ENCODE measurements at places on chromosomes 4 and X.

DNA sequence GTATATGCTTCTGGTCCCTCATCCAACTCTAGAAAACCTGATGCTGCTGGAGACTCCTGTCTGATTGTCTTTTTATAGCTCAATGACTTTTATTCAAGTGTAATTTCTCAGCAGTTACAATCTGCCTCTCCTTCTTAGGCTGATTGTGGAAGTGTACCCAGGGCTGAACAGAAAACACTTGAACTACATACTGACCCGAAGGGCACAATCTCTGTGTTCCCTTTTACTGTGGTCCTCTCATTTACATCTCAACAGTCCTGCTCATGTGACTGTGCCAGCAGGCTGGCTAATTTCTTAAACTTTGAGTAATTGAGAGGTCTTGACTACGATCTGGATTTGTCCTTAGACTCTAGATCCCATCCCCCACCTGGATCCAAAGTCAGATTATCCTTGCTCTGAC lies 863.4 kb downstream of the PDHA2 start:
- no peak for DNase-seq

DNA sequence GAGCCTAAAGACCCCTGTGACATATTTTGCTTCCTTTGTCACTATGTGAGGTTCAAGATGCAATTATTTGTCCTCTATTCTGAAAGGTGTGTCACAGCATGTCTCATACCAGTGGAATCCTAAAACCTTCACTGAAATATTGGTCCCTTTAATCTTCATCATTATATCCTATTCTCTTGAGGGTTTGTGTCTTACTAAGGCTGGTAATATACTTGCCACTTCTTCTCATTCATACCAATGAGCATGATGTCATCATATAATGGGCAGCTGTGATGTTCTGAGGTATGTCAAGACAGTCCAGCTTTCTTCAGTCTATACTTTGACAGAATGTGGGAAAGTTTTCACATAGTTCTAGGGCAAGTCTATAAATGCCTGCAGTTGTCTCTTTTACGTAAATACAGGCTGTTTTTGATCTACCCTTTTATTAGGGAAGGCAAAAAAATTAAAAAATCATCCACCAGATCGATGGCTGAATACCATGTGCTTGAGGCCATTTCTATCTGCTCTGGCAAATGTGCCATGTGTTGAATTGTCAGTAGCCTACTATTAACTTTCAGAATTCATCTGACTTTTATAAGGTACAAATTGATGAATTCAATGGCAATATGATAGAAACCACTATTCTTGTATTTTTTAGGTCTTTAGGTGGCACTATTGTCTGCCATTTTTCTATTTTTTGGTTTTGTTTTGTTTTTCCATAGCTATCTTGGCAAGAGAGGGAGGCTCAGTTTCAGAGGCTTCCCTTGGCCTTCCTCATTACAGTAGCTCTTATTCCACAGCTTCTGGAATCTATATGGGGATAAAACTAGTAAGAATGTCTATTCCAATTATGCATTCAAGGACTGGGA lies 209.0 kb downstream of the PPARGC1A start:
- DNase-seq: no peak

GRCh38 chr4:153497091-153497531 lies 31.0 kb downstream of the TMEM131L start:
- no peak for DNase-seq

DNA sequence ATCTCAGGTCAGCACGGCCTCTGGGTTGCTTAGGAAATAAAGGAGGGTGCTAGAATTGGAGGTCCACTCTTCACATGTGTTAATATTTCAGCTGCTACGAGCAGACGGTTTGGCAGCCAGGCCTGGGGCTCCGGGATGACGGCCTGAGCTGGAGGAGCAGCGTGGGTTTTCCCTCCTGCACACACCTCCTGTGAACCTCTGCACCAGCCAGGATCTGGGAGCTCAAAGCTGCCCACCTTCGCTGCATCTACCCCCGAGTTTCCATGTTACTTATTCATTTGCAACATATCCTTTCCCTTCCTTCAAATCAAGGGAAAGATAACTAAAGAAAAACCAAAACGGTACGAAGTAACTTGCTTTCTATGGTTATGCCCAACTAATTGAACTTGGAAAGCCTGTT lies 13.6 kb downstream of the STOX2 start:
- DNase-seq: no peak

DNA sequence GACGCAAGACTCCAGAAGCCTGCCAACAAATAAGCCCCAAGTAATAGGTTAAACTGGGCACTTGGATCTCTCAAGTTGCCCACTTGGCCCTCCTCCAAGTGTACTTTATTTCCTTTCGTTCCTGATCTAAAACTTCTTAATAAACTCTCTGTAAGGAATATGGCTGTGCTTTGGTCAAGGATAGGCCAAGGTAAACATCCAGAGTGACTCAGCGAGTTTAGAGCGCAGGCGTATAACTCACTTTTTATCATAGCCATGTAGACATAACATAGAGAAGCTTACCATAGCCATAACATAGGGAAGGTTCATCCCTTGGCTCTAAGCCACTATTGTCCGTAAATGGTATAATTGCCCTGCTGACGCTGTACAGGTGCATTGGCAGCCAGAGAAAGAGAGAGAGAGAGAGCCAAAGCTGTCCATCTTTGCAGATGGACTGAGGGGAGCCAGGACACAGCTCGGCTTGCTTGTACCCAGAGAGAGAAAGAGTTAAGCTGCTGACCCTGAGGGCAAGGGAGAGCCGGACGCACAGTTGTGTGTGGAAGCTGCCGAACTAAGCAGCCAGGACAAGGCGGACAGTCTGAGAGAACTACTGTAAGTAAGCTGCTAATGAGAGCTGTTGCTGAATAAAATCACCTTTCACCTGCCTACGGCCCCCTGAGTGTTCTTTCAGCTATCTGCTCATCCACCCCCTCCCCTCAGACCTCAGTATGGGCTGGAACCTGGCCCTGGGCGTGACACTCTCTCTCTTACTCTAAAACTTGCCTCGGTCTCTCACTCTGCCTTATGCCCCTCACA lies 1.8 kb downstream of the TLR1 start:
- DNase-seq: no peak

DNA sequence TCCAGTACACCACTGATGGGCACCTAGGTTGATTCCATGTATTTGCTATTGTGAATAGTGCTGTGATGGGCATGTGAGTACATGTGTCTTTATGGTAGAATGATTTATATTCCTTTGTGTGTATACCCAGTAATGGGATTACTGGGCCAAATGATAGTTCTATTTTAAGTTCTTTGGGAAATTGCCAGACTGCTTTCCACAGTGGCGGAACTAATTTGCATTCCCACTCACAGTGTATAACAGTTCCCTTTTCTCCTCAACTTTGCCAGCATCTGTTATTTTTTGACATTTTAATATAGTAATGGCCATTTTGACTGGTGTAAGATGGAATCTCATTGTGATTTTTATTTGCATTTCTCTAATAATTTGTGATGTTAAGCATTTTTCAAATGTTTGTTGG lies 25.9 kb downstream of the CC2D2A start:
- DNase-seq: no peak

GRCh38 chr4:106650701-106651100 lies 282.1 kb upstream of the GIMD1 start:
- DNase-seq: no peak

DNA sequence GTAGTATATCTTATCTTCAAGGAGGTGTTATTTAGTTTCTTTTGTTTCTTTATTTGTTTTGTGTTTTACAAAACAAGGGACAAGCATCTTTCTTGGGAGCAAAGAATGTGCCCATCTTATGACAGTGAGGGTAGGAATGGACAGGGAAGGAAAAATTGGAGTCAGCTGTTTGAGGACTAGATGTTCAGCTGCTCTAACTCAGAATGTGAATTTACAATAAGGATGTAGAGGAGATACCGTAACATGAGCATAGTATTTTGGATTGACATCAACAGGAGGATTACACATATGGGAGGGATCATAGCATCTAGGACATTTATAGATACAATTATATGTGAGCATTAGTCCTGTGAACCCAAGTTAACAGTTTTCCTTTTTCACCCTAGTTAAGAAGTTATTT lies 89.0 kb upstream of the GK2 start:
- DNase-seq: no peak

DNA sequence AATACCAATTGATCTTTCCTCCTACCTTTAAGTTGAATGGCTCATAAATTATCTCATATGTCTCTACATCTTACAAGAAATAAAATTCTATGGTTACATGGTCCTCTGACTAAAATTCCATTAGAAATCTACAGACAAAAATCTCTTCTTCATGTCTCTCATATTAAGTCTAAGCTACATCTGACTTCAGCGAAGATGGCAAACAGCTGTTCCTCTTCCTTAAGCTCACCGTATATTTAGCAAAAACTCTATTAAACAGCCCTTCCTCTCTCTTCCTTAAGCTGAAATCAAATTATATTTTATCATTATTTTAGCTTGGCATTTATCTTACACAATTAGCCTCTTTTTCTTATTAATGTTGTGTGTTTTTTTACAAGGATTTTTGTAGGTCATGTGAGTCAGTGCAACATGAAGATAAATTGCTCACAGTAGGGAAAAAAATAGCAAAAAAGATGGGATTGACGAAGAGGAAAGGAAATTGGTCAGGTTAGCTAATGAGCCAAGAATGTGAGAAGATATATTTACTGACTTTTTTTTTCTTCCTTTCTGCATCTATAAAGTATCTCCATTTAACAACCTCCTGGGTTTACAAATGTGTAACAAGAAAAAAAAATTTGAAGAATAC lies 2412.8 kb downstream of the ARAP2 start:
- peak; percentile 68 for DNase-seq

GRCh38 chr4:37014584-37014983 lies 230.0 kb upstream of the NWD2 start:
- no peak for DNase-seq

DNA sequence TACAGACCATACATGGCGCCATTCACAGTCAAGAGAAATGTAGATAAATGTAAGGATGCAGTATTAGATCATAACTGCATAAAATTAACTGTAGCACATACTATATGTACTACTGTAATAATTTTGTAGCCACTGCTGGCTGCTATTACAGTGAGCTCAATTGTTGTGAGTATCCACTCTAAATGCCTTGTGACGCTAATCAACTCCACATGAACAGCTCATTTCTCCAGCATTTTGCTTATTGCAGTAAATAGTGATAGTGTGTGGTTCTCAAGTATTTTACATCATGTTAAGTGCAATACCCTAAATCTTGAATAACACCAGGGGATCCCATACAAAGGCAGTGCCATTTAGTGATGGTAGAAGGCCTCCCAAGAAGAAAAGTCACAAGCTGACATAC lies 21.2 kb downstream of the FGFBP1 start:
- no peak for DNase-seq

GRCh38 chrX:30312858-30313257 lies 3.7 kb upstream of the NR0B1 start:
- DNase-seq: no peak

DNA sequence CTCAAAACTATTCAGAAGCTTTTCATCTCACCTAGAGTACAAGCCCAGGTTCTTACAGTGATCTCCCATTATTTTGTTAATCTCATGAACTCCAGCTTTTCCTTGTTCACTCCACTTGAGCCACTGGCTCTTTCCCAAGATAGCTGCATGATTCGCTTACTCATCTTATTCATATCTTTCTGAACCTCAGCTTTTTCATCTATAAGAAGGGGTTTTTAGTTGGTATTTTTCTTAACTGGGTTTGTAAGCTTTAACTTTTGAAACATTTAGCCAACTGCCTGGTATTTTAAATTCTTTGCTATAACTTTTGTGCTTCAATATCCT lies 24.0 kb downstream of the GIMD1 start:
- DNase-seq: no peak

DNA sequence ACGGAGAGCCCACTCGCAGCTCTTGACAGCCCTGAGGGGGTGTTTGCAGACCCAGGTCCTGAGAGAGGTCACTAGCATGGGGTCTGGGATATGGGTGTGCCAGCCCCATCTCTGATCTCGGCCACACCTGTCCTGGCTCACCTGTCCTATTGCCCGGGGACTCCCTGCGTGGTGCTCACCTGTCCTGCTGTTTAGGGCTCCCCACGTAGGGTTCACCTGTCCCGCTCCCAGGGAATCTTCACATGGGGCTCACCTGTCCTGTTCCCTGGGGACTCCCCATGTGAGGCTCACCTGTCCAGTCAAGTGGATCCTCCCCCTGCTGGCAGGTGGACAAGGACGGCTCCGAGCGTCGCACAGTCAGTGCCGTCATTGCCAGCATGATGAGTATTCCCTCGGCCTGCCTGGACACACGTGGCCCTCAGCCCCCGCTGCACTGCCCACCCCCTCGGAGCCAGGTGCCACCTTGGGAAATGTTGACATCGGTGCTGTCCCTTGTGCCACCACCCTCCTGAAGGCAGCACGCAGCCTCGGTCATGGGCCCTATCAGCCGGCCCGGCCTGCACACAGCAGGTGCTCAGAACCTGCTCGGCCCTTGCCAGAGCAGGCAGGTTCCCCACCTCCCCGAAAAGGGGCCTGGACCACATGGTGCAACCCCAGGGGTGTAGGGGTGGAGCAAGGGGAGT lies 6.3 kb downstream of the SLC49A3 start:
- no peak for DNase-seq

DNA sequence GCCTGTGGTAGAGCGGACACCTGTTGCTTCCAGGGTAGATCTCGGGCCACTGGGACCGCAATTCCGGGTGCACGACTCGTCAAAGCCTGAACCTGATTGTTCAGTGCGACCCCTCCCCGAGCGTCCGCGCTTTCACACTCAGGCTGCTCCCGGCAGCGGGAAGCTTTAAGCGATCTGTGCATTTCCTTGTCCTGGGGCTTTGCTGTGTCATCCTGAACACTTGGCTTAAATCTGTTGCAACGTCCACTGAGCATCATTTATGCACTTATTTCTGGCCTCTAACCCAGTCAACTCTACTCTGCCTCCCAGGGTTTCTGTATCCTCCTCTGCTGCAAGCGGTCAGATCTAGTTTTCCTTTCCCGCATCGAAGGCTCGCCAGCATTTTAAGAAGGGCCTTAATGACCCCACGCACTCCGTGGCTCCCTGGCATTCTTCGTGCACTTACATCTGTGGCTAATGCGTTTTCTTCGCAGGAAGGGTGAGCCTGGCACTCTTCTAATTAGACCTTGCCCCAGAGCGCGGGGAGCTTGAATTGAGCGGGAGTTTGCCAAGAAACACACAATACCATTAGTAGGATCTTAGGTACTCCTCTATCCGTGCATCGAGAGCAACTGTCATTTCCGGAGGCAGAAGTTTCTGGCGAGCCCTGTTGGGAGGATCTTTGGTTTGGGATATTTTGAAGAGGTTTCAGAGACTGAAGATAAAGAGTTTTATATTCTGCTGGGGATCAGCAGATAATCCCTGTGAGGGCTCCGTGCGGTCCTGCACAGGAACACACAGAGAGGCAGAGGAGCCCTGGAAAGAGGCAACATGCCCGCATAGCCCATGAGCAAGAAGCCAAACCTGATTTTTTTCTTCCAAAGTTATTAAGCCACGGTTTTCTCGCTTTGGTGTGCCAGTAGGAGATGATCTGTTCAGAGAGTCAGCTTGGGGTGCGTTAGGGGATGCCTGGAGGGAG lies 654 bp upstream of the DDIT4L start:
- no peak for DNase-seq
